ENCODE measurements at places on chromosomes 16 and 17. TPM values are rescaled to one million over a fixed set of nuclear protein-coding genes. Genes with fewer than 3 reads are reported as not detected.

- peak; percentile 75 for DNase-seq
These were observed 88.6 kb downstream of the USP31 start for GRCh38 chr16:23060458-23061320.

GRCh38 chr17:72422505-72423285 is 301.9 kb downstream of the SOX9 start:
- peak; percentile 61 for DNase-seq

Gene JPH3
- total RNA-seq = 0.19 TPM

Gene SULT1A1
- total RNA-seq = 12.1 TPM

DNA sequence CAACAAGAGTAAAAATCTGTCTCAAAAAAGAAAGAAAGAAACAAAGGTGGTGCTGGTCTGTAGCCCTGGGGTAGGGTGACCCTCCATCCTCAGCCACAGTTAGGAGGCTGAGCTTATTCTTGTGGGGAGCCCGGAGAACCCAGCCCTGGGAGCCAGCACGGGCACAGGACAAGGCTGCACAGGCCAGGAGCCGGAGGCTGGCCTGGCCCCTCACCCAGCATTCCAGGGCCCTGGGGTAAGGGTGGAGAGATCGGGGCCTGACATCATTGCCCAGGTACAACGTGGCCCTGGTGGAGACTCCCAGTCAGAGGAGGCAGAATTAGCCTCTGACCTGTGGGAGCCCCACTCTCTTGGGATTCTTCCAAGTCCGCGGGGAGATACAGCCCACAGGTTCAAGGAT is 10.3 kb upstream of the KRT17 start:
- DNase-seq = no peak

Gene NPIPA5
- 0.34 TPM for total RNA-seq

Gene AIPL1
- total RNA-seq = not detected

All from activated CD4-positive, alpha-beta T cell treated with anti-CD3 and anti-CD28 coated beads for 36 hours (primary cell).